T-cell (primary cell): ENCODE measurements at places on chromosomes 5 and 9. TPM values are rescaled to one million over a fixed set of nuclear protein-coding genes. Genes with fewer than 3 reads are reported as not detected.

DNA sequence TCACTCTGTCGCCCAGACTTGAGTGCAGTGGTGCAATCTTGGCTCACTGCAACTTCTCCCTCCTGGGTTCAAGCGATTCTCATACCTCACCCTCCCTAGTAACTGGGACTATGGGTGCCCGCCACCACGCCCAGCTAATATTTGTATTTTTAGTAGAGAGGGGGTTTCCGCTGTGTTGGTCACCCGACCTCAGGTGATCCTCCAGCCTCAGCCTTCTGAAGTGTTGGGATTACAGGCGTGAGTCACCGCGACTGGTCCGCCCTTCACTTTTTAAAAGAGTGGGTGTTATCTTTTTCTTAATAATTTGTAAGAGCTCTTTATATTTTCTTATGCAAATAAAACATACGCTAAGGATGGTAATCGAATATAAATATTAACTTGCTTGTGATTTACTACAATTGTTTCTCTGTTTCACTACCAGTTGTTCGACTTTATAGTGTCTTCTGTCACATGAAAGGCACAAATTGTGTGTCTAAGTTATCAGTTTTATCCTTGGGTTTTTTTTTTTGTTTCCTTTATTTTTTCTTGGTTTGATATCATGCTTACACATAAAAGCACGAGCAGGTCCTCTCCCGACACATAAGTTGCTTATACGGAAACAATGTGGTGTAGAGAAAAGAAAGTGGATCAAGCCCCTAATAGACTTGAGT is 1.9 kb upstream of the GPBP1 start:
- no peaks in the 10 kb centered on the region for H3K36me3 ChIP-seq
- no peaks in the 10 kb centered on the region for H3K27me3 ChIP-seq
- peak overlapping the region; percentile 81 for H3K4me3 ChIP-seq
- no peak for DNase-seq
- H3K4me1 ChIP-seq = peaks cover 18% of the 10 kb centered on the region

GRCh38 chr9:15160673-15161072 is 146.3 kb downstream of the TTC39B start:
- DNase-seq = no peak
- no peaks in the 10 kb centered on the region for H3K4me1 ChIP-seq
- H3K4me3 ChIP-seq = no peak overlapping the region
- H3K36me3 ChIP-seq = no peaks in the 10 kb centered on the region

DNA sequence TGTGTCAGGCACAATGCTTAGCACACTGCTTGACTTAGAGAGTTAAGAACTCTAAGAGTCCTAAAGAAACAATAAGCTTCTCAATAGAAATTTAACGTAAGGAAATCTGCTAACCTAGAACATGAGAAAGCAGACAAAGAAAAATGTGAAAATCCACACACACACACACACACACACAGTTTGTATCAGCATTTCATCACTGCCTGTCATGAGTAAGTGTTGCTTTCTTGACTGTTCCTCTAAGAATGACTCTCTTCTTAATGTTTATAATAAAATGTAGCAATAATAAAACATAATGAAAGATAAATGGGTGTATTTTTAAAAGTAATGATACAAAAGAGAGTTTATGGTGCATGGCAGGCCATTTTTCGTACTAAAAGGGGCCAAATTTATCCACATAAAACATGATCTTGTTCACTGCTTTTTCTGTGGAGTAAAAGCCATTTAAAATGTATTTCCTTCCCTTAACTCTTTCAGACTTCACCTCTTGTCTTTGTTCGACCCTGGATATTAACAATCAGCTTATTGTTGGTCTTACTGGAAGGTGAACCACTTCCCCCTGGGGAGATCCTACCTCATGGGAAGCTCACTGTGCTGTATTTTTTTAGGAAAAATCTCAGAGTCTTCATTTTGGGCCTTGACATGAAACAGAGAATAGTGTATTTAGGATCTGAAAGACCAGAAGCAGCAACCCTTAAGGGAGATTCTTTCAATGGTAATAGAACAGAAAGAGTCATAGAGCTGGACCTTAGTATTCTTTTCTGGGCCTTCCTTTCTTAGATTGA is 107.3 kb upstream of the ANKRD55 start:
- no peaks in the 10 kb centered on the region for H3K36me3 ChIP-seq
- peaks cover 3% of the 10 kb centered on the region for H3K4me1 ChIP-seq
- no peak overlapping the region for H3K27ac ChIP-seq
- no peak for DNase-seq
- H3K27me3 ChIP-seq = no peaks in the 10 kb centered on the region

SCGB3A2 gene
- not detected for total RNA-seq

FANCG gene
- 23.1 TPM for total RNA-seq

- H3K27ac ChIP-seq = no peak overlapping the region
- no peaks in the 10 kb centered on the region for H3K27me3 ChIP-seq
- no peak for DNase-seq
These were observed 372.2 kb downstream of the ZSWIM6 start for GRCh38 chr5:61704289-61704688.
